ENCODE measurements at places on chromosomes 12 and 14. TPM values are rescaled to one million over a fixed set of nuclear protein-coding genes. Genes with fewer than 3 reads are reported as not detected.

Gene CFAP54
- total RNA-seq, result 3.1 TPM

Gene HCAR3
- not detected for total RNA-seq

Gene TAS2R30
- total RNA-seq, result 3.6 TPM

Gene TAS2R9
- not detected for total RNA-seq

Gene PDZRN4
- not detected for total RNA-seq

Gene FRMD6
- total RNA-seq, result 312 TPM

Gene CLEC4C
- total RNA-seq, result not detected

Gene AQP5
- not detected for total RNA-seq

Gene NR1H4
- not detected for total RNA-seq

All from smooth muscle cell of trachea (primary cell).